ENCODE measurements at places on chromosomes 1 and 21.
A peak's percentile ranks its signal among the peaks of the same experiment; 100 is the strongest.

GRCh38 chr1:39158327-39159086, 46.0 kb upstream of the MACF1 start:
- DNase-seq, result peak; percentile 38

DNA sequence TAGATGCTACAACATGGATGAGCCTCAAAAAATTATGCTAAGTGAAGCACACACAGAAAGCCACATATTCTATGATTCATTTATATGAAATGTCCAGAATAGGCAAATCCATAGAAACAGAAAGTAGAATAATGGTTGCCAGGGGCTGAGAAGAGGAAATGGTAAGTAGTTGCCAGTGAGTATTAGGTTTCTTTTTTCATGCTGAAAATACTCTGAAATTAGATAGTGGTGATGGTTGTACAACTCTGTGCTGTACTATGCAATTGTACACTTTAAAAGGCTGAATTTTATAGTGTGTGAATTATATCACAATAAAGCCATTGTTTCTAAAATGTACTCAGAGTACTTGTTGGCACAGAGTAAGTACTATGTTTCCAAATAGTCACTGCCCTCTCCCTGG, 15.5 kb upstream of the GFI1 start:
- DNase-seq, result no peak

- no peak for DNase-seq
Measured at GRCh38 chr1:38611664-38612211, 247.8 kb downstream of the RRAGC start.

DNA sequence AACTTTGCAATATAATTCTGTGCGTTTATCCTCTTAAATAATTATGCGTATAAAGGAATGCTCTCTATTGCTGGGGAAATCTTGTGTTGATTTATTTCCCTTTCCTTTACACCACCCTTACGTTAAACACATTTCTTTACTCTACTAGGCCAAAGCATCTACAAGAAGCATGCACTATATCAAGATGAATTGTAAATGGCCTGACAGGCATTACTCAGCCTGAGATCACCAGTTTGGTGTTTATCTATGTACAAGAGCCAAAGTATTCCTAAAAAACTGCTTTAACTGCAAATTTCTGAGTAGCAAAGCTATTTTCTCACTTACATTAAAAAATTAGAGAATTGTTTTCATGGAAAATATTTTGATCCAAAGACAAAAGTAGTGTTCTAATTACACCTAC, 114.8 kb downstream of the TYW3 start:
- no peak for DNase-seq

- DNase-seq, result no peak
Measured at GRCh38 chr1:153790966-153791647, 15.9 kb downstream of the SLC27A3 start.

GRCh38 chr1:221397141-221397540, 344.7 kb downstream of the DUSP10 start:
- DNase-seq, result no peak

DNA sequence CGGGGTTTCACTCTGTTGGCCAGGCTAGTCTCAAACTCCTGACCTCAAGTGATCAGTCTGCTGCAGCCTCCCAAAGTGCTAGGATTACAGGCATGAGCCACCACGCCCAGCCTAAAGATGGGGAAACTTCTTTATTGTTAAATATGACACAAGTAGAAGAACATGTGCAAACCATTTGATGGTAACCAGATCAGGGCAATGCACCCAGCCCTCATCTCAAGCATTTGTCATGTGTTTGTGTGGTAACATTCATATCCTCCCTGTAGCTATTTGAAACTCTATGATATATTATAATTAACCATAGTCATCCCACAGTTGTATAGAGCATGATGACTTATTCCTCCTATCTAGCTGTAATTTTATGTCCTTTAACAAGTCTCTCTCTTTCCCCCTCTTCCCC, 119.5 kb upstream of the TMPRSS2 start:
- DNase-seq, result no peak

DNA sequence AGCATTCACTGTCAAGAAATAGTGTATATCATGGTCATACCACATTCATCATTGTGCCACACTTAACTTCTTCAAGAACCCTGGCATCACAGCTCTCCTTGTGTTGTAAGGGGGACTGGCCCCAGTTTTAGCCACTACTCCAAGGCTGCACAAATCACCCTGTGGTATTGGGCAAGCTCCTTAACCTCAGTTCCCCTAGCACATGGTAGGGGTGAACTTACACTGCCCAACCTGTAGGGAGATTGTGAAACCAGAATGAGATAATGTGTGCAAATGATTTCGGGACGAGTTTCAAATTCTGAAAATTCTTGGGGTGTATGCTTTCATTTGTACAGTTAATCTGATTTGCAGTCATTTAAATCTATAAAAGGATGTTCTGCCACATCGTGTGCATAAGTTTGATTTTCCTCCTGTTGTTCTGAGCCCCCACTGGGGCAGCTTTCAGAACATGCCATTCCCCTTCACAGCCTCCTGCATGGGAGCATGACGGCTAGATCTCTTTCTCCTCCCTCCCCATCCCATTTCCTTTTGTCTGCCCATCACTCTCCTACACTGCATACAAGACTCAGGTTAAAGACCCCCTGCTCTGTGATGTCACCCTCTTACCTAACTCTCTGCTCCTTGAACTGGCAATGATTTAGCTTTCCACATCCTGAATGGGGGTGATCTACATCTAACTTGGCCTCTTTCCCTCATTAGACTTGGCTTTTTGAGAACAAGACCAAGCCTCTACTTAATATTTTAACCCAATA, 290.3 kb downstream of the CHRM3 start:
- DNase-seq, result no peak

- no peak for DNase-seq
Measured at GRCh38 chr1:109501644-109502363, 7.7 kb downstream of the AMIGO1 start.

DNA sequence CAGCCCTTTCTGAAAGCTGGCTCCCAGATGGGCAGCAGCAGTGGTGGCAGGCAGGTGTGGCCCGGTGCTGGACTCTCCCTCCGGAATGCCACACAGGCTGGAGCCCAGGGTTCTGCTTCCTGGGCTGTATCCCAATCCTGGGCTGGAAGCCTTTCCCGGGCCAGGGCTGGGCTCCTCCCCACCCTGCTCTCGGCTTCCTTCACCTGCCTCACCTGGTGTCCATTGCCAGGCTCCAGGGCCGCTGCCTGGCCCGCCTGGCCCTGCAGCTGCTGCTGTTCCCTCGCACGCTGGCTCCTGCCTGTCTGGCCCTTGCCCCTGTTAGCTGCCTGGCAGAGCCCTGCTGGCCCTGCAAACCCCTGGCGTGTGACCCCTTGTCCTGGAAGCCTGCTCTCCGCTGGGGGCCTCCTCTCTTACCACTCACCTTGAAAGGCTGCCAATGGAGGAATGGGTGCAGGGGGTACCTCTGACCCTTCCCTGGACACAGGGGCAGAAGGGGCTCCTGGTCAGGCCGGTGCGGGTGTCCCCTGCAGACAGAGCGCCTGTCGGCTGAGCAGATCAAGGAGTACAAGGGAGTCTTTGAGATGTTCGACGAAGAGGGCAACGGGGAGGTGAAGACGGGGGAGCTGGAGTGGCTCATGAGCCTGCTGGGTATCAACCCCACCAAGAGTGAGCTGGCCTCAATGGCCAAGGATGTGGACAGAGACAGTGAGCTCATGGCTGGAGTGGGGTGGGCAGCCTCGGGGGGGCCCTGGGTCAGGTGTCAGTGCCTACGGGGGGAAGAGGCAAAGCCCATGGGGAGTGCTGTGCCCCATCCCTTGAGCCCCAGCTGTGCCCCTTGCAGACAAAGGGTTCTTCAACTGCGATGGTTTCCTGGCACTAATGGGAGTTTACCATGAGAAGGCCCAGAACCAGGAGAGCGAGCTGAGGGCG, 1.1 kb downstream of the CALML6 start:
- no peak for DNase-seq

- no peak for DNase-seq
Measured at GRCh38 chr1:165942062-165942461, 114.6 kb downstream of the UCK2 start.

DNA sequence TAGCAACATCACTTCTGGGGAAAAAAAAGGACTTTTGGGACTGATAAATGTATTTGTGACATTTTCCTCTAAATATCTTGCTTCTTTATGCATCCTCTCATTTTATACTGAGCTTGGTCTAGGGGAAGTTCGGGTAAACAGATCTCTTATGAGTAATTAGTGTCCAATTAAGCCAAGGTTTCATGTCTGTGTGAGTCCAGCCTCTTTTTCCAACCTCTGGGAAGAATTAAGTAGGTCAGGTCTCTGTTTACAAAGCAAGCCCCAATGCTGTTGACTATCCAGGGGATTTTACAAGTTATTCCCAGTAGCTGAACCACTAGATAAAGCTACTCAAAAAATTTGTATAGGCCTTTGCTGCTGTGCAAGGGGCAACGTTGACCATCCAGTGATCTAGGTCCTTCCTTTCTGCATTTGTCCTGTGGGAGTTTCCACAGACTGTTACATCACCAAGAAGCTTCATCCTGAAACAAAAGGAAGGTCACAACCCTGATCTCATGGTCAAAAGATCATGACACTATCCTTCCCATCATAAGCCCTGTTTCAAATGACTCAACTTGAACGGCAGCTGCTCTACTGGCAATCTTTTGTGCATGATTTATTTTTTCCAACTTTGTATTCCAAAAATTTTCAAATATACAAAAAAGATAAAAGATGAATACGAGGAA, 74.3 kb downstream of the ETS2 start:
- DNase-seq, result no peak

Measured in NCI-H446 (cell line).